ENCODE measurements at places on chromosomes 13 and 19.
A peak's percentile ranks its signal among the peaks of the same experiment; 100 is the strongest.

DNA sequence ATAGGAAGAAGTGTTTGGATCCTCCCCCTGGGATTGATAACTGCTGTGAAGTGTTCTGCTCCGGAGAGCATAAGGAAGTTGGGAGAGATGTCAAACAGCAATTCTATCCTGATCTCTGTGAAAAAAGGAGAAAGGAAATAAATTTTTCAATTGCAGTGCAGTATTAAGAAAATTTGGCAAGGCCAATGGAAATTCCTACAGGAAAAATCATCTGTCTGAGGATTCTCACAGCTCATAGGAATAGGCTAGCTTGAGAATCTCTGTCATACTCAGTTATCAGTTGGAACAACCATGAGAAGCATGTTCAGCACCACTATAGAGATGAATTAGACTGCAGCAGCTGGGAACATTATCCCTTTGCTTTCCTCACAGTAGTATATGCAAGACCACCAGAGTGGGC lies 1238.9 kb upstream of the MIR17HG start:
- DNase-seq: no peak

DNA sequence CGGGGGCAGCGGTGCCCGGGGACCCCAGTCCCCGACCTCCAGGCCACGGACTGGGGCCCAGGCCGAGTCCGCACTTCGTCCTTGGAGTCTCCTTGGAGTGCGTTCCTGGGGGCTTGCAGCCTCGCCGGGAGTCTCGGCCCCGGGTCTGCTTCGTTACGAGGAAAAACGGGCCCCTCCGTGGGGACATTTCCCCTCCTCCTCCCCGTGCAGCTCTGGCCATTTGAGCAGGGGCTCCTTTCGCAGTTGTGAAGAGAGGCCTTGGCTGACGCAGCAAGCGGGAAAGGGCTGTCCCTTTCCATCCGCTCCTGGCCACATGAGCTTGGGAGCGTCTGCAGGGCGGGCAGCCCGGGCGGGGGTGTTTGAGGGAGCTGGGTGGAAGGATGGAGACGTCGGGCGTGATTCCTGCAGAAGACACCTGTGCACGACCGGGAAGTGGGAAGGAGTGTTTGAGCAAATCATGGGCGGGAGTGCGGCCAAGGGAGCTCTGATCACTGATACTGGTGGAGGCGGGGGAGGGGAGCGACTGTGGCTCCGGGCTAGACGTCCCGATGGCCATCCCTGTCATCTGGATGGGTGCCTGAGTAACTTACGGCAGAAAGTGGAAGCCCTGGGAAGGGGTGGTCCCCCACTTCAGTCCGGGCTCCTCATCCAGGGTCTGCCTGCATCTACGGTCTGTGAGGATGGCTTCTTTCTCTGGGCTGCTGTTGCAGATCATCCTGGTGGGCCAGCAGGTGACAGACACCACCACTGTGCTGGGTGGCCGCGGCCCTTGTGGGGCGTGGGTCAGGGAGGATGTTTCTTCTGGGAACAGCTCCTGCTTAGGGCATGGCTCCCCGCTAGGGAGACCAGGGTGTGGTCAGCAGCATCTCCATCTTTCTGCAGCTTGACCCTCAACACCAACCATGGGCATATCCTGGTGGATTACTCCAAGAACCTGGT lies 736 bp downstream of the GPI start:
- peak; percentile 35 for DNase-seq

DNA sequence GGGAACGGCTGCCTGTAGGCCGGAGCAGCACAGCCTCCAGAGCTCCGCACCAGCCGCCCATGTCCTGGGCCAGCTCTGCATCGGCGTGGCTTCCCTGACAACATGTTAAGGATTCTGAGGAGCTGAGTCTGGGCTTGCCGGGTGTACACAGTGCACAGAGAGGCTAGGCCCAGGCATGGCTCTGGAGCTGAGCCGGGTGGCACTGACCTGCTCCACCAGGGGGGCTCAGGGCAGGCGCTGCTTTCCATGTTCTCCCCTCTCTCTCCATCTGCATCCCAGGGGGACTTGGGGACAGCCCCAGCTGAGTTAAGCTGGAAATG lies 31.6 kb downstream of the AP1M1 start:
- DNase-seq: no peak

DNA sequence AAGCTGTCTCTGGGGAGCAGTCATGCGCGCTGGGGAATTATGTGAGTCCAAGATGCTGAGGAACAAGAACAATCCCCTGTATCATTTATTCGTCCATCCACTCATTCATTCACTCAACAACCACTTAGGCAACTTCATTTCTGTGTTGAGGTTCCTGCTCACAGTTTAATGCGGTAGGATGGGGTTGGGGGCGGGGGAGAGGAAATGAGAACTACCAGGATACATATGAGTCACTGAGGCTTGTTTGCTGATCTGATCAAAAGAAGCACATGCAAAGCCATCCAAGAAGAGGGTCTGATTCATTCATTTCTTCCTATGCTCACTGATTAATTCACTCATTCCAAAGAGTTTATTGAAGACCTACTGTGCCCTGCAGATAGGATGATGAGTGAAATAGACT lies 20.9 kb downstream of the ZNF536 start:
- no peak for DNase-seq

GRCh38 chr19:51531349-51532315 lies at the start of gene SIGLEC6:
Gene SIGLEC6 (minus strand): TSS chr19:51531670. CDS start chr19:51531648, 22 bp downstream.
- peak; percentile 41 for DNase-seq

DNA sequence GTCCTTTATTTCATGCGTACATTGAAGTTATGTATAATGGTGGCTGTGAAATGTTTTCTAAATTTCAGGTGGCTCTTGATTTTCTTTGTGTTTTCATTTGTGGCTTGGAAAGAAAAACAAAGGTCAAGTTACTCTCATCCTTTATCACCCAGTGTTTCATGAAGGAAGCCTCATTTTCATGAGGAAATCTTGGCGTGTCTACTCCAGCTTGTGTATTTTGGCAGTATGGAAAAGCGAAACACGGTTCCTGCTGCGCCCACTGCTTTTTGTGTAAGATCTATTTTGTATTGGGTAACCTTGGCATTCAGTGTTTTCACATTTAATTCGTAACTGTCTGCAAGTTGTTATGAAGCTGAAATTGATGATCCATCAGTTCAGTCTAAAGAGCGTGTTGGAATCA lies 147.0 kb upstream of the RNF113B start:
- no peak for DNase-seq

DNA sequence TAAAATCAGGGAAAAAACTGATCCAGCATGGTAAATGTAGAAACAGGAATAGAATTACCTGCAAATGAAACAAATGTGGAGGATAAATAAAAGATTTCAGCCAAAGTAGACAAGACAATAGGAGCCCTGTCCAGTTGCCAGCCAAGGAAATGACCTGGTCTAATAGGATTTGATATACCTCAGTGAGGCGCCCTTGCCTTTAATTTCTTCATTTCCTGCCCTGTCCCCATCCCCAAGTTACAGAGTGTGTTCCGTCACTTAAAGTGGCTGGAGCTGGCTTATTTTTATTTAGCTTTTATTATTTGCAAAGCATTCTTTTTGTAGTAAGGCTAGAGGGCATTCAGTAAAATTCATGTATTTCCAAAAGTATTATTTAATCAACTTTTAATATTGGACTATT lies 1022.0 kb downstream of the EFNB2 start:
- DNase-seq: no peak

GRCh38 chr13:89684896-89685295 lies 1662.6 kb upstream of the MIR17HG start:
- no peak for DNase-seq

- no peak for DNase-seq
These were observed at the start of gene CABP5 for GRCh38 chr19:48043675-48044258. Gene CABP5 (minus strand): TSS chr19:48044079. CDS start chr19:48043922, 157 bp downstream.

GRCh38 chr13:32147193-32147592 lies 115.6 kb downstream of the FRY start:
- no peak for DNase-seq

GRCh38 chr19:35843676-35844481 lies 8.4 kb downstream of the NPHS1 start:
- no peak for DNase-seq

DNA sequence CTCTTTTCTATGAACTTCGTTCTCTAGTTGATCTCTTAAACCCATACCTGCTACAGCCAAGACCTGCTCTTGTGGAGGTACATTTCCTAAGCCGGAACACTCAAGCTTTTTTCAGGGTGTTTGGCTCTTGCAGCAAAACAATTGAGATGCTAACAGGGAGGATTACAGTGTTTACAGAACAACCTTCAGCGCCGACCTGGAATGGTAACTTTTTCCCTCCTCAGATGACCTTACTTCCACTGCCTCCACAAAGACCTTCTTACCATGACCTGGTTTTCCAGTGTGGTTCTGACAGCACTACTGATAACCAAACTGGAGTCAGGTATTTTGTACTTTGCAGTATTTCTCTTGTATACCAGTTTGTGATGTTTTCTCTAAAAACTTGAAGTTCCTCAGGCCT lies 506 bp downstream of the KCNRG start:
- DNase-seq: no peak

- no peak for DNase-seq
These were observed 56.8 kb downstream of the POLR1D start for GRCh38 chr13:27678306-27679040.

GRCh38 chr19:10603084-10603872 lies 16.2 kb upstream of the AP1M2 start:
- no peak for DNase-seq

GRCh38 chr13:30580852-30581502 lies 36.7 kb upstream of the USPL1 start:
- no peak for DNase-seq

DNA sequence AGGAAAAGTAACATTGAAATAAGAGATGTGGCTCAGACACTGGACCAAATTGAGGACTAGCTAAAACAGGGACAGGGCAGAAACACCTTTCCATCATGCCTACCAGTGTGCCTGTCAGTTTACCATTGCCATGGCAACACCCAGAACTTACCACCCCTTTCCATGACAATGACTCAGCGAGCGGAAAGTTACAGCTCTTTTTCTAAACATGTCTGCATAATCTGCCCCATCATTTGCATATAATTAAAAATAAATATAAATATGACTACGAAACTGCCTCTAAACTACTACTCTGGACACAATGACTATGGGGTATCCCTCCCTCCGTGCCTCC lies 96.0 kb downstream of the UBL3 start:
- DNase-seq: peak; percentile 54

DNA sequence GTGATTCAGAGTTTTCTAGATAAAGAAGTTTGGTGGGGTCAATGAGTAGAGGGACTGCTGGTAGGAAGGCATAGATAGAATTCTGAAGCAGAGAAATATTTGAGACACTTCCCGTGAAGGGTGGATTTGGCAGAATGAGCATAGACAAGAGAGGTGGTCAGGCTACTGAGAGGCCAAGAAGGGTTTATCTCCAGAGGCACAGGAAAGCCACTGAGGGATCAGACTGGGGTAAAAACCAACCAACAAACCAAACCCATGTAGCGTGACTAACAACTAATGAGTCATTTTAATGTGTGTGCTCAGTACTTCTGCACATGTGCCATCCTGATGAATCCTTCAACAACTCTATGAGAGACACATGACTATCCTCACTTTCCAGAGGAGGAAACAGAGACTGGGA lies 60.0 kb upstream of the SERP2 start:
- no peak for DNase-seq

DNA sequence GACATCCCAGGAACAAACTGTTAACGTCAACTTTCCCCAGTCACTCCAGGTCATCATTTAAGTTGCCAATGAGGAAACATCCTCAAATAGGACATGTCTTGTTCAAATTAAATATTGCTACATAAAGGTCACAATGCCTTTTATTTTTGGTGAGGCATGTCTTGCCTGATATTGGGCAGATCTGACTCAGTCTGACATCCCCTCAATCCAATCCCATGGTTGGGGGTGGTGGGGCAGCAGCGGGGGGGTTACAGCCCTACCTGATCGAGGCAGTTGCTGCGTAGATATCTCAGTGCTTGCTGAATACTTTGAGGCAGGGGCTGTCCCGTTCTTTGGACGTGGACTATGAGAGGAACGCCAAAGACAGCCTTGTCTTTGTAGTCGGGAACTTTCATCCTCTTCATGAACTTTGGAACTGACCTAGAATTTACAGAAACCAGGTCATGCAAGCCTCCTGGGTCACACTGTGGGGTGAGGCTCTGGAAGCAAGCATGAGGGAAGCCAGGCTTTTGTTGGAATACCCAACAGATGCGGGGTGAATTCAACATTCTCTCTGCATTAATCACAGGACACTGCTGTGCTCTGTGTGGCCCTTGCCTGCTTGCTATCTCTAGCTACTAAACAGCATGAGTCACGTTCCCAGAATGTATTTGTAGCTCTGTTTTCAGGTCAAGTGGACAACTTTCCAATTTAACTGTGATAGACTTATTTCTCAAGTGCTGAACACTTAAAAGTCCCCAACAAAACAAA lies 109.8 kb downstream of the KL start:
- DNase-seq: no peak

DNA sequence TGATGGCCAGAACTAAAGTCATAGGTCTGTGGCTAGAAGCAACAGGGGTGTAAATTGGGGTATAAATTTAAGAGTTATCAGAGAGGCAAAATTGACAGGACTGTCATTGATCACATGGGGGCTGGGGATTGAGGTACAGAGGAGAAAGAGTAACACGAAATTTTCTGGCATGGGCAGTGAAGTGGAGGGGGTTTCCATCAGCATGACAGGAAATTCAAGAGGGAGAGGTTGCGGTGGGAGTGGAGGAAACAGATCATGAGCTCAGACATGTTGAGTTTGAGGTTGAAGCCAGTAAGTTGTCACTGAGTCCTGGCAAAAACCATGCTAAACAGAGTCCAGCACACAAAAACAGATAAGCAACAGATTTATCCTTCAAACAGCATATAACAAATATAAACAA lies 192.1 kb upstream of the TSC22D1 start:
- no peak for DNase-seq

DNA sequence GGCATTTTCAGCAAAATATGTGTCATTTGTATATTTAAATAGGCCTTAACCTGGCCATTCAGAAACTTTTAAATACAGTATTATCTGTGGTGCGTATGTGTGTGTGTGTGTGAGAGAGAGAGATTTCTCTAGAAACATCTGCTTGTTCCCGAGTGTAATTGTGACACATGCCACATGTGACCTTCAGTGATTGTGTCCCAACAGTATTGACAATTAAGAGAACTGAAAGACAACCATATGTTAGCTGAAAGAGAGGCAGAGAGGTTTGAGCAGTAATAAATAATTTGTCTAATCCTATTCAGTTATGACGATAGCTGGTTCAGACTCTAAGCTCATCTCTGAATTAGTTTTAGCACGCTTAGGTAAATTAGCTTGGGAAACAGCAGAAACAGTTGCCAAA lies 1503.1 kb downstream of the PCDH9 start:
- DNase-seq: no peak

DNA sequence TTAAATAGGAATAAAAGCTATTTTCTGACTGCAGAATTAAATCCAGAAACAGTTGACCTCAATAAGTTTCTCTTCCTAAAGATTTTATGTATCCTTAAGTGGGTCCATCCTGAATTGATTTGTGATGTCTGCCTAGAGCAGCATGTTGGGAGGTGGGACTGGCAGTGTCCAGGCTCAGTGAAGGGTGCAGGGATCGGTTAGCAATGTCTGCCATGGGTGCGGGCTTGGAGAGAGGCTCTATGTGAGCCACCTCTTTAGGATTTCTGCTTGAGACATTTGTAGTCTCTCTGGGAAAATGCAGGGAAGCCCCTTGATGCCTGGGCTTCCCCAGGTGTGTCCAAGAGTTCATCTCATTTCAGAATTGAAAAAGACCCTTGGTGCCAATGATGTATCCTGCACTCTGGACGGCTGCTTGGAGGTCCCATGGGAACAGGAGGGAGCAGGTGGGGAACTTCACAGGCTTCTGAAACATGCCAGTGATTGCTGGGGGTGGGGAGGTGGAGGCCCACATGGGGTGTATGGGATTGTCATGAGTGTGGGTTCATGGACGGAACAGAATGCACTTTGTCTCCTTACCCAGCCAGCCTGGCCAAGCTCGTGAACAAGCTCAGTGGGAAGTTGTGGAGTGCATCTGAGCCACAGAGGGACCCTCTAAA lies 6.2 kb upstream of the COLGALT1 start:
- DNase-seq: no peak

- DNase-seq: no peak
These were observed 59.4 kb upstream of the WASF3 start for GRCh38 chr13:26497968-26498511.
